ENCODE measurements at places on chromosomes 3 and 15. TPM values are rescaled to one million over a fixed set of nuclear protein-coding genes. Genes with fewer than 3 reads are reported as not detected.
A peak's percentile ranks its signal among the peaks of the same experiment; 100 is the strongest.

DNA sequence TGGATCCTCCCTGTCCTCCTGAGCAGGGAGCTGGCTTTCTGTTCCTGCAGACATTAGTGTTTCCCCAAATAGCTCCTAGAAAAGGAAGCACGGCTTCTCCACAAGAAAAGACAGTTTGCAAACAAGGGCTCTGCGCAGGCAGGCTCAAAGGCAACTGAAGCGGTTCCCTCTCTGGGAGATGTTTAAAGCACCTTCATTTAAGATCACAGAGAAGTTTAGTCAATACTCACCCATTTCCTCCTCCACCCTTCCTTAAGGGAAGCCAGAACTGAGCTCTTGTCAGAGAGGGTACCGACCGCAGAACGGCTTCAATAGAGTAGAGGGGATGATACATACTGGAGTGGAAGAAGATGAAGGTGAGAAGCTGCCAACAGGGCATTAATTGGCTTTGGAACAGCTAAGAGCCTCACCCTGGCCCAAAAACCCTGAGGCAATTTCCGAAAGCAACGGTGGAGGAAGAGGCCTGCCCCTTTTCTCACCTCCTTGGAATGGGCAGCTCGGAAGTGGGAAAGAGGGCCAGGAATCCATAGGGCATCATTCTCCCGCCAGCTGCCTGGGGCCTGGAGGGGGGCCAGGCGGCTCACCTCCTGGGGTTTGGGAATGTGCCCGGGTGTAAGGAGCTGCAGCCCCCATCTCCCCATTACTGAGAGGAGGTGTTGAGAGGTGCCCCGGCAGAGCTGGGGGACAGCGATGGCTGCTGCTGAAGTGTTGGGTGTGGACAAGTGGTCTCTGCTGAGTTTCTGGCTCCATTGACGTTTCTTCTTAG, 4.8 kb upstream of the EPHB3 start:
- DNase-seq, result no peak

- DNase-seq, result peak; percentile 53
Observed at GRCh38 chr3:108103886-108104797, 13.3 kb upstream of the CD47 start.

DNA sequence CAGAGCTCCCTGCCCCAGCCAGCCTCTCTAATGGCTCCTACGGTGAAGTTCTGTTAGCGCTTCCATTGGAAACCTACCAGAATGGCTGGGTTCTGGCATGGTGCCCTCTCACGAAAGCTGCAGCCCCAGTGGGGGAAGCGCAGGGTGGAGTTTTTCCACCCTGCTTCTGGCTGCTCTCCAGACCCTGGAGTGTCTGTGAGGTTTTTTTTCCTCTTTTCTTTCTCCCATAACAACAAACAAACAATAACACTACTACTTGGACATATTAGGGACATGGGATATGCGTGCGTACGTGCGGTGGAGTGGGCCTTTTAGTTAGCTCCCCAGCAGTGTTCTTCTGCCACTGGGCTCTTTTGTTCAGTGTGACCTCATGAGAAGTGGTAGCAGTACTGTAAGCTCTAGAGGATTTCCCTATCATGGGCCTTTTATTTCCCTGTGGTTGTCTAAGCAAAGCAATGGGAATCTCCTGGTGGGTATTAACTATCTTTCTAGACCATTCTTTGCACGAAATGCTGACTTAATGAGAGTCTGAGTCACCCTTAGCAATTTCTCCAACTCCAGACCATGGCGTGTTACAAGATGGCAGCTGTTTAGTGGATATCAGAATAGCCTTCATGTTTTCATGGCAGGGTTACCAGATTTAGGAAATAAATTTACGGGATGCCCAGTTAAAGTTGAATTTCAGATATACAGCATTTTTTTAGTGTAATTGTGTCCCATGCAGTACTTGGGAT, 161.9 kb downstream of the FNDC3B start:
- DNase-seq, result peak; percentile 82

PLSCR4 gene
- 26.6 TPM for total RNA-seq

DNA sequence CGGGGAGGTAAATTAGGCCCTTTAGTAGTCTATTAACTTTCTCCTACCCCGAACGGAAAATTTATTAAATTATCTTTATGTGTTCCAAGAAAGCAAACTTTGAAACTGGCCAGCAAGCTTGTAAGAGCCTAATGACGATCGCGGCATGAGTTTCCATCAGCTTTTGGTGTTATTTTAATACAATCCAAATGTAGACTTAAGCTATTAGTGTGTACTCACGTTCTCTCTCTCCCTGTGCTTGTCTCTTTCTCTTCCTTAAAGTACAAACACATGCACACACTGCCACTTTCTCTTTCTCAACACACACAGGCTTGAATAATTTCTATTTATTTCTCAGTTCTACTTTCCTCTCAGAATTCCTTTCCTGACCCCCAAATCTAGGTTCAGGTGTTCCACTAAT, 108.8 kb upstream of the MME start:
- DNase-seq, result no peak

CSPG4 gene
- total RNA-seq, result 31.0 TPM

DNA sequence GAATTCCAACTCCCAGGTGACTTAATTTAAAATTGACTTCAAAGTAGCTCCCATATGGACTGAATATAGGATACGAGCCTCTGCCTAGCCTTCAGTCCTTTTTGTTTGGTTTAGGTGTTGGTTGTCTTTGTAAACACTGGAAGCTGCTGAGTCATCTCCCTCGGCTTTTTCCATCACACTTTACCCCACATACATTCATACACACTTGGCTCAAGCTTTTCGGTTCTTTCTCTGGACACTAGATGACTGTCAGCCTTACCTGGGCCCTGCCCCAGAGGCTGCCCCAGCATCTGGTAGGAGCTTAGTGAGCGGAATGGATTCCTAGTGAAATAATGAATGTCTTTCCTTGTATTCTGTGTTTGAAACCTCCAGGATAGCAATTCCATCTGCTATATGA, 201.5 kb upstream of the IL12A start:
- no peak for DNase-seq

GRCh38 chr3:51888463-51889105, 13.2 kb upstream of the IQCF5 start:
- DNase-seq, result no peak

DNA sequence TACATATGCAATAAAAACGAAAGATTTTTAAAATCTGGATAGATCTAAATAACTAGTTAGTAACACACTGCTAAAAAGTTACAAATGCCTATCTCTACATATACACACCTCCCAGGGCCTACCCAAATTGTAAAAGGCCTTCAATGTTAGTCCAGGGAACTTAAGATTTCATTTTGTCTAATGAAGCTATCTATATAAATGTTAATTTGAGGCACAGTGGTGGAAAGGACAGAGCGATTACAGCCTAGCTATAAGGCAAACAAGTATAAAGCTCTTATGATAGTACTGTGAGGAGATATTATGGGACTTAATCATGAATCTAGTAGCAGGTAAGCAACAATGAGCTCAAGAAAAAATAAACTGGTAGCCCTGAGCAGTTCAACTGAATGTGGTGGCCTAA, 101.7 kb downstream of the STAG1 start:
- no peak for DNase-seq

DNA sequence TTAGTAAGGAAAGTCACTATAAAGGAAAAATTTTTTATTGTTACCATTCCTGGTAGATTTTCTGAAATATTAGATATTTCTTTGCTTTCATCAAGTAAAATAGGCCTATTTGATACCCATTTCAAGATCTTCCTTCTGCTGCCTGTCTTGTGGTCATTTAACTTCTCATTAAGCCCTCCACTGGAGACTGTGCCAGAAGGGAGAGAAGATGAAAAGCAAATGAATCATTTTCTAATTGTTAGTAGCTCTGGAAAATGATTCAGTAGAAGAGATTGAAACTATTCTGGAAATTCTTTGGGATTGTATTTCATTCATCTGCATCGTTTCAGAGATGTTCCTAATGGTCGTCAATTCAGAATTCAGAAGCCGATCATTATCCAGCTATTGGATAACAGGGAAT, 3.2 kb downstream of the KCTD6 start:
- no peak for DNase-seq

MITF gene
- total RNA-seq, result 28.0 TPM

LMAN1L gene
- not detected for total RNA-seq

DNA sequence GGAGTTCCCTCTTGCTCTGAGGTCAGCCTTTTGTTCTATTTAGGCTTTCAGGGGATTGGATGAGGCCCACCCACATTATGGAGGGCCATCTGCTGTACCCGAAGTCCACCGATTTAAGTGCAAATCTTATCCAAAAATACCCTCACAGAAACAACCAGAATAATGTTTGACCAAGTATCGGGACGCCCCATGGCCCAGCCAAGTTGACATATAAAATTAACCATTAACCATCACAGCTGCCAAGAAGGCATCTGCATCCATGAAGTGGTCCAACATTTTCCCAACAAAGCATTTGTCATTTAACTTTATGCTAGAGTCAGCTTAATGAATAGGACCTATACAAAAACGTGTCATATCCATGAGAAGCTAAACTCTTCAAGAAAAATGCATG, 46.2 kb upstream of the TBC1D23 start:
- DNase-seq, result no peak

A4GNT gene
- not detected for total RNA-seq

DNA sequence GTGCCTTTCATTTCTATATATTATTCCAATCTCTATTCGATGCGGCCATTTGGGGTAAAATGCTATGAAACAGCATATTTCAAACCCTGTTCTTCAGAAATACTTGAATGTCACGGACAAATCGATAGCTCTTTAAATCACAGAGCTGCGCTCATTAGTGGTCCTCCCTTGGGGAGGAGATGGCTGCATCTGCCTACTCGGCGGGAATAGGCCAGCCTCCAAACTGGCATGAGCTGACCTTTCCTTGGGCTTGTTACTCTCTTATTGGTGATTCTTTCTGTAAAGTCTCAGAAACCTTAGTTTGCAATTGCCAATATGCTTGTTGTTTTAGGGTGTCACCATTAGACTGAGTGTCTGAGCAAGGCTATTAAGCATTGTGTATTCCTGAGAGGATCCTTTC, 120.9 kb downstream of the BDH1 start:
- no peak for DNase-seq

PYGO1 gene
- 10.7 TPM for total RNA-seq

ZBTB38 gene
- total RNA-seq, result 121 TPM

DNA sequence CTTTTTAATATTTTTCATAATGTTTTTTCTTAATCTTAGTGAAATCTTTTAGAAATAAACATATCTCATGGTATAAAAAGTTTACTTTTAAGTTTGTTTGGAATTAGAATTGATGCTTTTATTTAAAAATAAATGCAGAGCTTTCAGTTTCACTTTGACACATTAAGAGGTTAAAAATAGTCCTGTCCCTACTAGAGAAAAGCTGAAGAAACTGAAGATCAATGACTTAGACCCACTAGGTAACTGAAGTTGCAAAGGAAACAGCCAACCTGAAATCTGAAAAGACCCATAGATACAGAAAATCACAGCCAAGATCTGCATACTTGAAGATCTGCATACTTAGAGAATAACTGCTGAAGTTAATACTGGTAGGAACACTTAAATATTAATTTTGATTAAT, 237.6 kb downstream of the RAP2B start:
- no peak for DNase-seq

- no peak for DNase-seq
Observed at GRCh38 chr3:114157321-114157720, 21.5 kb downstream of the DRD3 start.

DNA sequence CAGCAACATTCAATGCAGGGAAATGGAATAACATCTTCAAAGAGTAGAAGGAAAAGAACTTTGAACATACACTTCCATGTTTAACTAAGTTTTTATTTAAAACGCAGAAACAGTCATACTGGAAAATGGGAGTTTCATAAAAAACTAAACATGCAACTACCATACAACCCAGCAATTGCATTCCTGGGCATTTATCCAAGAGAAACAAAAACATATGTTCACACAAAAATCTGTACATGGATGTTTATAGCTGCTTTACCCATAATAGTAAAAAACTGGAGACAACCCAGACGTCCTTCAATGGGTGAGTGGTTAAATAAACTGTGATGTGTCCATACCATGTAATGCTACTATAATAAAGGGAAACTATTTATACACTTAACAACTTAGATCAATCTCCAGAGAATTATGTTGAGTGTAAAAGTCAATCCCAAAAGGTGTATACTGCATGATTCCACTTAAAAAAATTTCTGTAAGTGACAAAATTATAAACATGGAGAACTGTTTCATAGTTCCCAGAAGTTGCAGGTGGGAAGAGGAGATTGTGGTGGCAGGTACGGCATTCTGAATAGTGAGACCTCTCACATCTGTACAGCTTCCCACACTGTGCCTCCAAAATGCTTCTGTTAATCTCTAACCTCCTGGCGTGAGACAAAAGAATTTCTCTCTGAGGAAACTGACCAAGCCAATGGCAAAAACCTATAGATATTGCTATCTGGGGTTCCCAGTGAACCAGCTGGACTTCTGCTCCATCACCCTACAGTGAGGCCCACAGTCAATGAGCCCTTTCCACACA, 23.1 kb downstream of the ISG20 start:
- DNase-seq, result no peak

SATB1 gene
- 59.7 TPM for total RNA-seq

GRCh38 chr15:55401786-55402246, 6.3 kb downstream of the CCPG1 start:
- no peak for DNase-seq

PTX3 gene
- total RNA-seq, result 2.1 TPM

Data from ureter (tissue), 1 donor.